ENCODE measurements at places on chromosomes 1 and 21. TPM values are rescaled to one million over a fixed set of nuclear protein-coding genes. Genes with fewer than 3 reads are reported as not detected.

LYPD8 gene
- 6.6 TPM for polyA plus RNA-seq

GUCA2B gene
- not detected for polyA plus RNA-seq

OR4F29 gene
- polyA plus RNA-seq = not detected

LCE1E gene
- not detected for polyA plus RNA-seq

SPRTN gene
- polyA plus RNA-seq = 4.5 TPM

COQ8A gene
- polyA plus RNA-seq = 9.1 TPM

NHLH1 gene
- polyA plus RNA-seq = 1.7 TPM

CBR1 gene
- 48.0 TPM for polyA plus RNA-seq

S100A9 gene
- polyA plus RNA-seq = not detected

CFHR5 gene
- polyA plus RNA-seq = not detected

PRAMEF13 gene
- not detected for polyA plus RNA-seq

BGLAP gene
- polyA plus RNA-seq = not detected

VANGL2 gene
- polyA plus RNA-seq = not detected

ENSA gene
- polyA plus RNA-seq = 44.6 TPM

NCF2 gene
- polyA plus RNA-seq = not detected

IL12RB2 gene
- 3.8 TPM for polyA plus RNA-seq

TRIM17 gene
- not detected for polyA plus RNA-seq

CLCA1 gene
- not detected for polyA plus RNA-seq

UMODL1 gene
- polyA plus RNA-seq = 0.52 TPM

TNFSF18 gene
- polyA plus RNA-seq = not detected

TFF2 gene
- not detected for polyA plus RNA-seq

AADACL4 gene
- not detected for polyA plus RNA-seq

GBP2 gene
- polyA plus RNA-seq = not detected

IGSF9 gene
- not detected for polyA plus RNA-seq

DENND2D gene
- 14.8 TPM for polyA plus RNA-seq

TFF1 gene
- polyA plus RNA-seq = not detected

MRPL39 gene
- 97.1 TPM for polyA plus RNA-seq

RBP7 gene
- polyA plus RNA-seq = not detected

SLC2A5 gene
- polyA plus RNA-seq = 1.9 TPM

PLEKHA6 gene
- 3.3 TPM for polyA plus RNA-seq

PGBD2 gene
- 1.9 TPM for polyA plus RNA-seq

KIAA1614 gene
- 0.07 TPM for polyA plus RNA-seq

ZCCHC17 gene
- 177 TPM for polyA plus RNA-seq

CHIA gene
- polyA plus RNA-seq = not detected

CELA3B gene
- not detected for polyA plus RNA-seq

RXFP4 gene
- polyA plus RNA-seq = not detected

RIMS3 gene
- 0.28 TPM for polyA plus RNA-seq

KLHDC7A gene
- not detected for polyA plus RNA-seq

NPL gene
- polyA plus RNA-seq = 29.6 TPM

ZNF683 gene
- 0.34 TPM for polyA plus RNA-seq

MYOG gene
- polyA plus RNA-seq = not detected

CLDN19 gene
- polyA plus RNA-seq = not detected

SCNM1 gene
- polyA plus RNA-seq = 138 TPM

NTRK1 gene
- not detected for polyA plus RNA-seq

IVL gene
- polyA plus RNA-seq = not detected

TSACC gene
- 3.0 TPM for polyA plus RNA-seq

All from Purkinje cell (primary cell).